ENCODE measurements at places on chromosomes 16 and 17. TPM values are rescaled to one million over a fixed set of nuclear protein-coding genes. Genes with fewer than 3 reads are reported as not detected.

Gene PYDC1
- not detected for total RNA-seq

Gene SGCA
- 0.73 TPM for total RNA-seq

Gene NECAB2
- 1.5 TPM for total RNA-seq

Gene OR4D1
- not detected for total RNA-seq

Gene KRTAP4-3
- total RNA-seq: not detected

Gene AANAT
- total RNA-seq: not detected

Gene NFE2L1
- total RNA-seq: 278 TPM

Gene GALNS
- total RNA-seq: 17.9 TPM

Gene FOXC2
- total RNA-seq: 0.98 TPM

Gene RNF222
- total RNA-seq: not detected

Gene JPT2
- 44.2 TPM for total RNA-seq

Gene NKD1
- total RNA-seq: 1.3 TPM

Gene CDH5
- total RNA-seq: 52.8 TPM

Gene SERPINF2
- 30.1 TPM for total RNA-seq

Gene CRK
- total RNA-seq: 84.5 TPM

Gene ITGAE
- total RNA-seq: 26.5 TPM

Gene PHOSPHO1
- total RNA-seq: 0.88 TPM

Gene SDK2
- total RNA-seq: 2.6 TPM

Gene CXCL16
- 13.8 TPM for total RNA-seq
